ENCODE measurements at places on chromosomes 7 and 10. TPM values are rescaled to one million over a fixed set of nuclear protein-coding genes. Genes with fewer than 3 reads are reported as not detected.

DNA sequence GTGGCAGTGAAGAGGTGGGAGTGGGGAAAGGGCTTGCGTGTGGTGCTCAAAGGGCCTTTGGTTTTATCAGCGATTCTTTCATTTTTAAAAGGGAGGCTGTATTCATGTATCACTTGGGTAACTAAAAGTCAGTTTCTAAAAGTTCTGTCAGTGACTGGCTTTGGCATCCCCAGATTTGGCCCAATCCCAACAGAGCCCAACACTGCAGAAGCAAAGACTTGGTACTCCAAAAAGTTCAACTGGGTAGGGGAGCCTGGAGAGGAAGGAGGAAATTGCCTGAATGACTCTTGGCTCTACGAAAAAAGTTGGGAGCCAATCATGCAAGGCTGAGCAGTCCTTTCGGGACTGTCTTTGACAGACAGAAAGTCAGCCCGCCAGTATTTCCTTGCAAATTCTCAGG, 54.5 kb upstream of the COL13A1 start:
- no peak overlapping the region for H3K4me3 ChIP-seq
- no peaks in the 10 kb centered on the region for H3K4me1 ChIP-seq
- H3K27me3 ChIP-seq: peaks cover 2% of the 10 kb centered on the region
- no peak for DNase-seq
- no peak overlapping the region for H3K27ac ChIP-seq
- no peaks in the 10 kb centered on the region for H3K36me3 ChIP-seq

GRCh38 chr7:155829796-155830470, 17.7 kb upstream of the SHH start:
- H3K36me3 ChIP-seq: no peaks in the 10 kb centered on the region
- no peak overlapping the region for H3K4me3 ChIP-seq
- DNase-seq: no peak

- no peaks in the 10 kb centered on the region for H3K36me3 ChIP-seq
- no peaks in the 10 kb centered on the region for H3K4me1 ChIP-seq
- H3K4me3 ChIP-seq: no peak overlapping the region
- H3K27ac ChIP-seq: no peak overlapping the region
Observed at GRCh38 chr10:44760513-44760912, 150.6 kb upstream of the TMEM72 start.

The CDH23 gene
- 2.0 TPM for total RNA-seq

DNA sequence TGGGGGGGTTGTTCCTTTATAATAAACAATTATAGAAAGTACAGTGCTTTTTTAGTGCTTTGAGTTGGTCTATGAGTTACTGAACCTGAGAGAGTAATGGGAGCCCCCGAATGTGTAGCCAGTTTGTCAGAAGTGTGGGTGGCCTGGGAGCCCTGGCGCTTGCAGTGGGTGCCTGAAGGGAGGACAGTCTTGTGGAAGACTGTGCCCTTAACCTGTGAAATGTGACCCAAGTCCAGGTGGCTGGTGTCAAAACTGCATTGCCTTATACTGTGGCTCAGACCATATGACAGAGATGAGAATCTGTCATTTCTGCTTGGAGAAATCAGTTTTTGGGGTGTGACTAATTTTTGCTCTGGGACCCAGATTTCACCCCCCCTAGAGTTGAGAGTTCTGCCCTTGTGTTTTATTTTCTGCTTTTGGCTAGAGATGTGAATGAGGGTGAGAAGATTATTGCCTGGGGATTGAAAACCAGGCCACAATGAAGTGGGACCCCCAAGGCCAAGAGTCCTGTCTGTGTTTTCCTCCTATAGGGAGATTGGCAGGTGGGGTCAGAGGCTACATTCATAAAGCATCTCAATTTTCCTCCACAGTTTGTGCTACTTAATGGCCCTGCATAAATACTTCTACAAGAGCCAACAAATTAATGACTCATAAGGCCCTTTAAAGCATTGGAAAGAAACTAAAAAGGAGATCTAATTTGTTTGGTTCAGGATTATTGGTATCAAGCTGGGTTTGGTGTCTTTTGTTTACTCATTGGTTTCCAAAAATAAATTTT, 24.1 kb upstream of the CARD11 start:
- DNase-seq: no peak
- H3K4me1 ChIP-seq: peaks cover 8% of the 10 kb centered on the region
- no peak overlapping the region for H3K27ac ChIP-seq
- H3K27me3 ChIP-seq: peaks cover 9% of the 10 kb centered on the region
- H3K4me3 ChIP-seq: no peak overlapping the region

- peaks cover 2% of the 10 kb centered on the region for H3K27me3 ChIP-seq
- no peak for DNase-seq
- H3K36me3 ChIP-seq: no peaks in the 10 kb centered on the region
Observed at GRCh38 chr10:50541317-50541716, 82.4 kb downstream of the SGMS1 start.

DNA sequence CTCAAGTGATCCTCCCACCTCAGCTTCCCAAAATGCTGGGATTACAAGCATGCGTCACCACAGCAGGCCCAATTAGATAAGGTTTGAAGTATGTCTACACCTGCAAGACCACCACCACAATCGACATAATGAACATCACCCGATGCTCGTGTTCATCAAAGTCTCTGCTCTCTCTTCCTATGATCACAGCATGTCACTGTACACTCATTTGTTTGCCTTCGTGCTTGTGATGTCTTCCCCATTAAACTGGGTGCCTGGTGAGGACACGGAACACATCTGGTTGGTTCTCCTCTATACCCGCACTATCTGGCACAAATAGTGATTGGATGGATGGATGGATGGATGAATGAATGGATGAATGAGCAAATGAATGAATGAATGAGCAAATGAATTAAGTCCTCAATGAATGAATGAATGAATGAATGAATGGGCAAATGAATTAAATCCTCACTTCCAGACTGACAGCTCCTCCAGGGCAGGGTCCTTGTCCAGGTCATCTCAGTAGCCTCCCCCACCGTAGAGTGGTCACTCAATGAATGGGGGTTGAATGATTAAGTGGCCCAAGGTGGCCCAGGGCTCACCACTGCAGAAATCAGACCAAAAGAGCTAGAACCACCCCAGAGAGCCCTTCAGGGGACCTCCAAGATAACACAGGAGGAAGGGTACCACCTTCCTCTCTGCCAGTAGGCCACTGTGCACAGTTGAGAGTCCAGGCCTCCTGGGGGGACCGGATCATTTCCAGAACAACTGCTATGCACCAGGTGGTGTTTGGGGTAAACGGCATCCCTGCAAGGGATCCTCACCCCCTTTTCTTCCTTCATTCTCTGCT, 101.9 kb upstream of the TNRC18 start:
- H3K4me3 ChIP-seq: peak overlapping the region; percentile 99
- H3K27me3 ChIP-seq: peaks cover 41% of the 10 kb centered on the region
- H3K4me1 ChIP-seq: peaks cover 21% of the 10 kb centered on the region
- peaks cover 30% of the 10 kb centered on the region for H3K36me3 ChIP-seq

The TAS2R3 gene
- total RNA-seq: 1.6 TPM

DNA sequence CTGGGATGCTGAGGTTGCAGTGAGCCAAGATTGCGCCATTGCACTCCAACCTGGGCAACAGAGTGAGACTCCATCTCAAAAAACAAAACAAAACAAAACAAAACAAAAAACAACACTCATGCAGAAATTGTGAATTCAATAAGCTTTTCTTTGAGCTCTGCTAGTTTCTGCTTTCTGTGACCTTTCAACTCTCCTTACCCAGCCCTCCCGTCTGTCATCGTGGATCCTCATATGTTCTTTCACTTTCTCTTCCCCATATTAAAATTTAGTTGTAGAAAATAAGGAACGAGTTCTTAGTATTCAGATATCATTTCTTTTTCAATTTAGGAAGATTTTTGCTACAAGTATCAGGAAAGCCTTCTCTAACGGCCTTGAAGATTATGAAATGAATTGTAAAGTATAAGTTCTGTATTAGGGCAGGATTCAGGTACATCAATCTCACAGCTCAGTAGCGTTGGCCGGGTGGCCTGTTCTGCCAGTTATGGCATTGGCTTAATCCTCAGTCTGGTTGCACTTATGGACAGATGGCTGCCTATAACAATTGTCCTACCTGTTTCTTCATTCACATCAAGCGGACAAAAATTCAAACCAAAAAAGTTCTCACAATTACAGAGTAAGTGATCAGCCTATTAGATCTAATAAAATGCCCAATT, 1167.0 kb downstream of the SORCS3 start:
- no peaks in the 10 kb centered on the region for H3K27me3 ChIP-seq
- no peak overlapping the region for H3K27ac ChIP-seq
- H3K36me3 ChIP-seq: no peaks in the 10 kb centered on the region
- no peaks in the 10 kb centered on the region for H3K4me1 ChIP-seq
- no peak overlapping the region for H3K4me3 ChIP-seq
- no peak for DNase-seq

DNA sequence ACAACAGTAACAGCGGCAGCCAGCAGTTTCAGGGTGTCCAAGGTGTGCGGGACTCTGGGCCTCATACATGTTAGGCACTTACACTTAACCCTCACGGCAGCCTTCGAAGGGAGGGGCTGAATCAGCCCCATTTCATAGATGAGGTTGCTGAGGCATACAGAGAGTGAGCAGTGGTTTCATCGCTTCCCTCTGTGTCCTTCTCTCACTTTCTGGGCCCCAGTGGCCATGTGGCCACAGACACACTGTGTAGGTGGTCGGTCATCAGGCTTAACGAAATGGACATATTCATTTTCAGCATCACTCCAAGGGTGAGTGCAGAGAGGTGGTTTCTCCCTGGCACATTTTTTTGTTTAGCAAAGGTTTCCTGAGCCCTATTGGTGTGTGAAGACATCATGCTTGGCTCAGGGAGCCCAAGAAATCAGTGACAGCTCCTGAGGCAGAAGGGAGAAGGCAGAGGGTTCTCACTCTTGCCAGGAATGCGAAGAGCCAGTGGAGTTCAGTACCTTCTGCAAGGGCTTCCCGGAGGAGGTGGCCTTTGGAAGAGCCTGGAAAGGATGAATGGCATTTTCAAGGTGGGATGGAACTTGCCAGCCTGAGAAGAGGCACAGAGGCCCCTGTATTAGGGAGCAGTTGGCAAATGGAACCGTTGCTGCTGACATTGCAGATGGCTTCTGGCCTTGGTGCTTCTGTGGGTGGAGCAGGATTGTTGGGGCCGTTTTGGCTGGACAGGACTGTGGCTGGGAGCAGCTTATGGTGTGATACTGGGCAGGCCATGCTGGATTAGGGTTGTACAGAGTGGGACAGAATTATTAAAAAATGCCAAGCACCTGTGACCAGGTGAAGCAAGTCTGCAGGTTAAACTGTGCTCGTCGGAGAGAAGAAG, 61.7 kb upstream of the PPIF start:
- H3K4me1 ChIP-seq: peaks cover 55% of the 10 kb centered on the region
- H3K27ac ChIP-seq: peak overlapping the region; percentile 76
- no peak overlapping the region for H3K4me3 ChIP-seq

DNA sequence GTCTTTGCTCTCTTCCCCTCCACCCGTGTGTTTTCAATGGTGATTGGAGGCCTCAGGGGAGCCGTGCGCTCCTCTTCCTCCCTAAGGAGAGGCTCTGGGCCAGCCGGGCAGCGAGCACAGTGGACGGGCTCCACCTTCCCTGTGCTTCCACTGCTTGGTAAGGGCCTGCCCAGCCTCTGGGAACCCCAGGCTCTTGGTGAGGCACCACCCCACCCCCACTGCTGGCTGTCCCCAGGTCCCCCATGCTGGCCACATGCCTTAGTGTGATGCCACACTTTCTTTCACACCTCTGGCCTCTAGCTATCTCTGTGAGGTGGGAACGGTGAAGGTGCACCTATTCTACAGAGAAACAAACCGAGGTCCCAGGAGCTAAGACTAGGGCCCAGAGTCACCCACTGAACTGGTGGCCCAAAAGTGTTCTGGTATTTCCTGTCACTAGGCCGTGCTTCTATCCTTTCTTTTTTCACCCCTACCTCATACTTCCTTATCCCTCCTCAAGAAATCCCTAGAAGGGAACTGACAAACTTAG, 53.3 kb downstream of the UNC5B start:
- H3K36me3 ChIP-seq: no peaks in the 10 kb centered on the region
- no peak for DNase-seq
- peak overlapping the region; percentile 66 for H3K27ac ChIP-seq
- H3K4me1 ChIP-seq: peaks cover 43% of the 10 kb centered on the region
- H3K4me3 ChIP-seq: no peak overlapping the region

DNA sequence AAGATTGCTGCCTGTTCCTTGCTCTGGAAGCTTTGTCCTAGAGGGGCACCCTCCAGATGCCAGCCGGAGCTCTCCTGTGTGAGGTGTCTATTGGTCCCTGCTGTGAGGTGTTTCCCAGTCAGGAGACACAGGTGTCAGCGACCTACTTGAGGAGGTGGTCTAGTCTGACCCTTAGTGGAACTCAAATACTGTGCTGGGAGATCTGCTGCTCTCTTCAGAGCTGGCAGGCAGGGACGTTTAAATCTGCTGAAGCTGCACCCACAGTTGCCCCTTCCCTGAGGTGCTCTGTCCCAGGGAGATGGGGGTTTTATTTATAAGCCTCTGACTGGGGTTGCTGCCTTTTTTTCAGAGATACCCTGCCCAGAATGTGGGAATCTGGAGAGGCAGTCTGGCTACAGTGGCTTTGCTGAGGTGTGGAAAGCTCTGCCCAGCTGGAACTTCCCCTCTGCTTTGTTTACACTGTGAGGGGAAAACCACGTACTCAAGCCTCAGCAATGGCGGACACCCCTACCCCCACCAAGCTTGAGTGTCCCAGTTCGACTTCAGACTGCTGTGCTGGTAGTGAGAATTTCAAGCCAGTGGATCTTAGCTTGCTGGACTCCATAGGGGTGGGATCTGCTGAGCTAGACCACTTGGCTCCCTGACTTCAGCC, 119.2 kb downstream of the PPP1R9A start:
- H3K27ac ChIP-seq: no peak overlapping the region
- no peak overlapping the region for H3K4me3 ChIP-seq
- H3K27me3 ChIP-seq: no peaks in the 10 kb centered on the region
- DNase-seq: no peak
- peaks cover 12% of the 10 kb centered on the region for H3K36me3 ChIP-seq

- H3K4me1 ChIP-seq: peaks cover 16% of the 10 kb centered on the region
- no peak overlapping the region for H3K4me3 ChIP-seq
- no peak overlapping the region for H3K27ac ChIP-seq
- no peak for DNase-seq
- H3K36me3 ChIP-seq: no peaks in the 10 kb centered on the region
- peaks cover 4% of the 10 kb centered on the region for H3K27me3 ChIP-seq
Observed at GRCh38 chr10:127496035-127496434, 53.1 kb upstream of the NPS start.

DNA sequence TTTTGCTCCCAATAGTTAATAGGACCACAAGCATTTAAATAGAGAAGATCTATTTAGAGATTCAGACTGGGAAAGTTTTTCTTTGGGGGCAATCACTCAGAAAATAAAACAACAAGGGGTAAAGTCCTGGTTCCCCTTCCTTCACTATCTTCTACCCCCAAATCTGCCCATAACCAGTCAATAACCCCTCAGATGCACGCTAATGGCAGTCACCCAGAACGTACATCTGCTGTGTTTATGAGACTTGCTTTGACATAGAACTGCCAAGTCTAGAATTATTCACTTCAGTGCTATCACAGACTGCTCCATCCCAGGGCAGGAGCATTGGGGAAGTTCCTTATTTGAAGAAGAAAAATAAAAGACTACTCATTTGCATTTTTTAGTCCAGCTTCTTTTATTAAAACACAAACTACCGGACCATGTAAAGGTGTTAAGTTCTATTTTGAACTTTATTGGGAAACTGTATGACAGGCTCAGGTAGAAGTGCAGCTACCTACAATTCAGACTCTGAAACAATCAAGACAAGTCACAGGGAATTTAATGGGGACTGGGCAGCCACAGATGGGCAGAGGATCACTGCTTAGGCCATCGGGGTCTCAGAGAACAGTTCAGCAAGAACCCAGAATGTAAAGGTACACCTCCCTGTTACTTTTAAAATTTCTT, 38.4 kb downstream of the ANK3 start:
- H3K27me3 ChIP-seq: no peaks in the 10 kb centered on the region
- no peaks in the 10 kb centered on the region for H3K36me3 ChIP-seq
- DNase-seq: no peak
- H3K27ac ChIP-seq: no peak overlapping the region

All from glutamatergic neuron (in vitro differentiated cells).